ENCODE measurements at places on chromosomes 2 and 18. TPM values are rescaled to one million over a fixed set of nuclear protein-coding genes. Genes with fewer than 3 reads are reported as not detected.
A peak's percentile ranks its signal among the peaks of the same experiment; 100 is the strongest.

- no peak for DNase-seq
Observed at GRCh38 chr2:214631406-214631805, 178.1 kb downstream of the BARD1 start.

NAT8 gene
- not detected for total RNA-seq

POTEJ gene
- total RNA-seq: not detected

DNA sequence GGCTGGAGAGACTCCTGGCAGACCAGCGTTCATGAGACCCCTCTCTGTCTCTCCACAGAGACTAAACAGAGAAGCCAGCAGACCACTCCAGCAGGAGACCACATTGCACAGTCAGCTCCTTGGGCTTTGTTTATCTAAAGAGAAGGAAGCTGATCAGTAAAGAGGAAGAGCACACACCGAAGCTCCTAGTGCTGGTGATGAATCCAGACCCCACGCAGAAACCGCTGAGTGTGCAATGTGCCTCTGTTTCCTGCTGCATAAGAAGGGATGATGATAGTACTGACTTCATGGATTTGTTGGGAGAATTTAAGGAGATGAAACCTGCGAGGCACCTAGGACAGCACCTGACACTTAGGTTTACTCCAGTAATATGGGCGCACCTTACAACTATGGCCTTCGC, 544.1 kb upstream of the ID2 start:
- no peak for DNase-seq

GALNT5 gene
- total RNA-seq: 114 TPM

CLHC1 gene
- total RNA-seq: 1.6 TPM

ANKRD36B gene
- 15.7 TPM for total RNA-seq

- DNase-seq: no peak
Observed at GRCh38 chr18:74128159-74128558, 19.5 kb downstream of the FBXO15 start.

DNA sequence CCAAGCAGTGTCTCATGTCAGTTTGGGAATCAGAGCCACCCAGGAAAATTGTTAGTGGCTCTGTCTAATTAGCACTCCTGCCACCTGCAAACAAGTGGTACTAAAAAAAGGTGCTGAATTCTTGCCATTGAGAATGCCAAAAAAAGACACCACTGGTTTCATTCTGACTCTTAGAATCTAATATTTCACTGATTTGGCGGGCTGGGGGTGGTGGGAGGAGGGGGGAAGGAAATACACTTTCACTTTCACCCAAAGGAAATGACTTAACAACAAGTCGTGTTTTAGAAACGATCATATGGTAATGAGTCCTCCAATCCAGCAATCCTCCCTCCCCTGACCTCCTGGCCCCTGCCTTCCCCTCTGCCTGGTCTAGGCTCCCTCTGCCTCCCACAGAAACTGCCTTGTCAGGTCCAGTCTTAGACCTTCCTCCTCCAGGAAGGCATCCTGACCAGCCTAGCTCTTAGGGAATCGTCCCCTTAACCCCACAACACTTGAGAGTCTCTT, 4.4 kb upstream of the KLHL29 start:
- no peak for DNase-seq

ACOXL gene
- not detected for total RNA-seq

DNA sequence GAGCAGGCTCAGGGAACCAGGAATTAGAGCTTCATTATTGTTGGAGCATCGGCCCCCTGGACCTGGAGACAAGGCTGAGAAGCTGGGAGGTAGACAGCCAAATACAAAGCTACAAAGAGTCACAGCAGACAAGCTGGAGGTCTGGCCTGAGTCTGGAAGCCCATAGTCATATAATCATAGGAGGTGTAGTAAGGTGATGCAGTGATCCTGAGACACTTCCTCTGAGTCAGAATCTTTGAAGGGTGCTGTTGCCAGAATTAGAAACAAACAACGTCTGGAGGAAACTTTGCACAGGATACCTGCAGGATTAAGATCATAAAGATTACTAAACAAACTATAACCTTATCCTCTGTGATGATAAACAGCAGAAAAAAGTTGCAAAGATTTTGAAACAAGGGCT, 213.8 kb downstream of the DSC3 start:
- DNase-seq: no peak

COL6A3 gene
- 1,362 TPM for total RNA-seq

CCDC74B gene
- 3.8 TPM for total RNA-seq

DNA sequence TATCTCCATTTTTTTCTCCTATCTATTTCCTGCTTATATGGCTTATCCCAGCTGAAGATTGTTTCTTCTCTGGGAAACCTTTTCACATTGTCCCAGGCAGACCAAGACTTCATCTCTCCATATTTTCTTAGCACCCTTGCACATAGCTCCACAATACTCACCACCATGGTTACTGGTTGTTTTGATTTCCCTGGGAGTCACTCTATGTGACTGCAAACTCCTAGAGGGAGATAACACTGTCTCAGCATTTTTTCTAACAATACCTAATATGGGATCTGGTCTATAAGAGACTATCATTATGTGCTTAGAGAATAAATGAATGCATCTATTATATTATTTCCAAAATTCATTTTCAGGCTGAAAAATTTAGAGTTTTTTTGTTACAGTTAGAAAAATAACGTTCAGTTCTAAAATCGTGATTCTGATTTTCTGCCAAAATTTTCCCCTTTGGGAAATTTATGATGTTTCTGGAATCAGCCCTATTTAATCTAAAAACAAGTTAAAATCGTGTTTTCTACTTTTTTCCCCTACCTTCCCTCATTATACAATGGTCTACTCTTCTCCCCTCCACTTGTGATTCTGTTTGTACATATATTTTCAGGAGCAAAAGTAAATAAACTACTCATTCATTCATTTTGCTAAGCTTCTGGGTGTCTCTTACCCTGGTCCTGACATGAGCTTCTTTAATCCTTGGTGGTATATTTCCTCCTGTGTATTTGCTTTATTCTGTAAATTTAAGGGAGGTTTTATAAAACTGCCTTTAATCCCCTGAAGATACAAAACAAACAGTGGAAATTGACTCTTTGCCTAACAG, 95.4 kb downstream of the HNMT start:
- peak; percentile 6 for DNase-seq

TEX44 gene
- not detected for total RNA-seq

DNA sequence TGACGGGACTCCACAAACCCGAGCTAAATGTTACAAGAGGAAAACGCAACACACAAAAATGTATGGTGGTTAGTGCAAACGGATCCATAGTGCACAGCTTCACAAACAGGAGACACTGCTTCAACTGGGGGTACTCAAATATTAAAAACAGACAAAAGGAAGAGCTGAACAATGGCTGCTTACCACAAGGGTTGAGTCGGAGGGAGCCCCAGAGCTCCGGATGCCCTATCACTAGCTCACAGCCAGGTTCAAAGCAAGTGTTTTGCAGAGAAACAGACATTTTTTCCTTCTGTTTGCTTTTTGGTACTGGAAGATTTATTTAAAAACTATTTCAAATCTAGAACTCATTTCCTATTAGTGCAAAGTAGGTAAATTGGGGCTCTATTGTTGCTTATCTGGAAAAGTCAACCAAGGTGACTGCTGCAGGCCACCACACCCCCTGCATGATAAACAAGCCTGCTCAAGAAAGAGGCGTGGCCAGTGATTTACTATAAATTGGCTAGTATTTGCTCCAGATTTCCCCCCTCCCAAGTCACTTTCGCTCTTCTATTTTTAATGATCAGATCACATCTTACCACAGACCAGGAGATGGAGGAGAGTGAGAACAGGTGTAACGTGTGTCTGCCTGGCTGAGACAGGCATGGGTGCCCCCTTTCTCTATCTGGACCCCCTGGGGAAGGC, 46.5 kb downstream of the ZAP70 start:
- DNase-seq: no peak

- DNase-seq: no peak
Observed at GRCh38 chr2:60412620-60413019, 140.8 kb downstream of the BCL11A start.

- DNase-seq: no peak
Observed at GRCh38 chr2:107804608-107805498, 21.8 kb upstream of the RGPD4 start.

DNA sequence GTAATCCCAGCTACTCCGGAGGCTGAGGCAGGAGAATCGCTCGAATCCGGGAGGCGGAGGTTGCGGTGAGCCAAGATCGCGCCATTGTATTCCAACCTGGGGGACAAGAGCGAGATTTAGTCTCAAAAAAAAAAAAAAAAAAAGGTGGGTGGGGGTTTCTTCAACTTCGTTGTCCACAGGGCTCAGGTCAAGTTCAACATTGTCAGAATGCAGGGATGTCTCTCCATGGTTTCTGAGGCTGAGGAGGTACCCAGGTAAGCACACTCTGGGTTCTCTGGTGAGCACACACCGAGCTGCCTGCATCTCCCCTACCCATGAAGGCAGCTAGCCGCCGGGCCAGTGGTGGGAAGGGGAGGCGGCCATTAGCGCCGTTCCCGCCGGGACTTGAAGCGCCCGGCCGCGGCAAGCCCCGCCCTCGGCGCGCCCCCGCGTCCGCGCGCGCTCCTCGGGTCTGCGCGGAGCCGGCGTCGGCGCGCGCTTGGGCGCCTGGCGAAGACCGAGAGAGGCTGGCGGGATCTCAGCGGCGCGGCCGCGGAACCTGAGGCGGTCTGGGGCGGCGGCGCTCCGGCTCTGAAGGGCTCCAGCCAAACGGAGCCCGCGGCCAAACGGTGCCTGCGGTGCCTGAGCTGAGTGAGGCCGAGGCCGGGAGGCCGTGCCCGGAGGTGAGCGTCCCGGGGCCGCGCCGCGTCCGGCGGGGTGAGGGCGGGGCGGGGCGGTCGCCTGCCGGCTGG, at the start of gene UBXN2A:
UBXN2A (plus strand) TSS at position 477 of the 731 bp plus-strand sequence. CDS start 17,852 bp downstream, outside the sequence.
- DNase-seq: peak; percentile 94
